ENCODE measurements at places on chromosomes 4 and X.

DNA sequence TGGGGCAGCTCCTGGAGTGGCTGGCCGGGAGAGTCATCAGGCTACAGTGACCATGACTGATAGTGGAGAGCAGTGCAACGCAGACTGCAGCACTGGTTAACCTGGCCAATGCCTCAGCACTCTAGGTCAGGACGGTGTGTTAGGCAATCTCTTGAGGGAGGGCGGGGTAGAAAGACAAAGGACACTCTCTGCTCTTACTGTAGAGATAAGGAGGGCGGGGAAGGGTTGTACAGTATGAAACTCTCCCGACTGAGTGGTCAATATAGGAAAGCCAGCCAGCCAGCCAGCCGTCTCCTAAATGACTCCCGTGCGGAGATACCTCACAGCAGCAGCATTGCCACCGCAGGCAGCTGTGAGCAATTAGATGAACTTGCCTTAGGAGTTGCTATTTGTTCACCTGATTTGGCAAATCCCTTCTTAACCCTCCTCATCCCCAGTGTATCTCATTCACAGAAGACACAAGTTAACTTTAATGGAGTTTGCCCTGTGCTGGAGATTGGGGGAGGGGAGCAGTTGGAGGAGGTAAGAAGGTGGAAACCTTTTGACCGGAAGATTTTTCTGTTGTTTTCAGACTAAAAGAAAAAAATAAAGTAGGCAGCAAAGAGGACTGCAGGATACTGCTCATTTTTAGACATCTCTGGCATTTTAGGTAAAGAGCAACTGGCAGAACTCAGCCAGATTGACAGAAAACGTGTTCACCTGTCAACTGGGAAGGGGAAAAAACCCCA is 330.5 kb downstream of the HNRNPD start:
- DNase-seq = no peak

GRCh38 chrX:134542485-134542884 is 82.5 kb downstream of the HPRT1 start:
- DNase-seq = no peak

DNA sequence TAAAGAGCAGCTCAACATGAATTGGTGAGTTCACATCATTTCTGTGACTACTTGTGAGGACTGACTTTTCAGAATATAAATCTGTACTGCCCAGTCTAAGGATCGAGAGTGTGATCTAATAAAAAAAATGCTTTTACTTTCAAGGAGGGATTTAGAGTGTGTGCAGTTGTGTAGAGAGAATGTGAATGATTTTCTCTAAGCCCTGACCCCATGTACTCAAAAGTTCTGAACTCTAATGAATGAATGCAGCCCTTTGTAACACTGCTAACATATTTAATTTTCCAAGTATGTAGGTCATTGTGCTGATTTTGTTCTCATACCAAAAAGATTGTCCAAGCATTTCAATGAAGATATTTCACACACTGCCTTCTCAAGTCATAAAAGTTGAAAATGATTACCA is 92.5 kb upstream of the STOX2 start:
- no peak for DNase-seq

DNA sequence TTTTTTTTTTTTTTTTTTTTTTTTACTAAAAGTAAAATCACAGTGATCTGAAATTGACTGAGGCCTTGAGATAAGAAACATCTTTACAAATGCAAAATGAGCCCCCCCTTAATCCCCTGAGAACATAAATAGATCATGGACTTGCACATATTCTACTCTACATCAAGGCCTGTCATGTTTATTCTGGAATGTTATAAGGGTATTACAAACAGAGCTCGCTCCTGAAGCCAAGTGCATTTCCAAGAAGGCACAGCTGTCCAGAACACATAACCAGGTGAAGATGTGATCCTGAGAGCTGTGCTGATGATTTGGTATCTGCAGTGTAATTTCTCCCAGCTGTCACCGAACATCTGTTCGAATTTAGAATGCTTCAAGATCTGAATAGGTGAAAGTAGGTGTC is 384.5 kb downstream of the GPAT3 start:
- DNase-seq = no peak

- DNase-seq = no peak
Observed at GRCh38 chr4:41146196-41146595, 68.1 kb downstream of the APBB2 start.

DNA sequence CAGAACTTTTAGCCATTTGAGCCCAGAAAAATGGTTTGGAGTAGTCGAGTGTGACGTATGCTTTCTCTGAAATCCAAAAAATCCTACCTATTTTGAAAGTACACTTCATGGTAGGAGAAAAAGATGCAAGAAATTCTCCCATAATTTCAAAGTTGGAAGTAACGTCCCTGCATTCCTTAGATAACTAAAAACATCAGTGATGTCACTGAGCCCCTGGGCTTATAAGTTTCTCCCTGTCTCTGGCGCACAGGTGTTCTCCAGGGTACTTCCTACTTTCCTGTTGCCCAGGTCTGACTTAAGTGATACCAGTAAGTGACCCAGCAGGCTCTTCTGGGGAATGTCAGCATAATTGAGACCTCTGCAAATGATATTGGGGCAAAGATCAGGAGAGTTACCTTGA is 90.5 kb upstream of the WDR1 start:
- no peak for DNase-seq

DNA sequence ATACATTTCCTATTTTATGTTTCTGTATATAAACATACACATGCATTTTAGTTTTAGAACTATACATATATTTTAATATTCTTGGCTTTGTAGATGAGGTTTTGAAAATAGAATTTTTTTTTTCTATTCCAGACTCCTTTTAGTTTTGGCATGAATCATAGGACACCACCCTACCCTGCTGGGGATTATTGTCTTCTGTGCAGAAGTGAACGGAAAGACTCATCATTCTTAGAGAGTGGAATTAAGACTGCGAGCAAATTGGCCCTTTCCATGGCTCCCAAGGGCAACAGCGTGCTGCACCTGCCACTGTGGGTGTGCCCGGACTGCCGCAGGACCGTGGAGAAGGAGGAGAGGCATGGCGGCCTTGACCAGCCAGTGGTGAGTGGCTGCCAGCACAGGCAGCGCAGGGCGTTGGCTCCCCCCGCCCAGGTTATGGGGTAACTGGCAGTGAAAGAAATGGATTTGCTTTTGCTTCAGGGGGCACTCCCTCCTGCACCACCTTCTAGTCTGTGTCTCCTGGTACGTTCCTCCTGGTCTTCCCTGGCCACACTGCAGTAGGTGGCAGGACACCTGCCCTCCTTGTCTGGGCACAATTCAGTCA is 59.6 kb downstream of the FAM193A start:
- DNase-seq = no peak

DNA sequence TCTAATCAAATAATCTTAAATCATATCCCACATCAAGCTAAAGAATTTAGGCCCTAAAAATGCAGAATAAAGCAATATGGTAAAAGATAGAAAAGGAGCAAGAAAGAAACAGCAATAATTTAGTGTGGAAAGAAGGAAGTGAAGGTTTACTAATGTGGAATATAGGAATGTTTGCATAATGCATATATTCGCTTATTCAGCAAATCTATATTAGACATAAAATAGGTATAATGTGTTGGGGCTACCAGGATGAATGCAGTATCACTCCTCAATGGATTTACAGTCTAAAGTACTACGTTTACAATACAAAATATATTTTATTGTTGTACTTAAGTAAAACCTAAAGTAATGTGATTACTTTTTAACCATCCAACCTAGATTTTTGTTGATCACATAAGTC is 4.7 kb downstream of the CENPE start:
- no peak for DNase-seq

- no peak for DNase-seq
Observed at GRCh38 chr4:184283659-184284335, 66.1 kb upstream of the ENPP6 start.

- DNase-seq = peak; percentile 69
Observed at GRCh38 chrX:107731831-107732502, 43.6 kb downstream of the TSC22D3 start.

DNA sequence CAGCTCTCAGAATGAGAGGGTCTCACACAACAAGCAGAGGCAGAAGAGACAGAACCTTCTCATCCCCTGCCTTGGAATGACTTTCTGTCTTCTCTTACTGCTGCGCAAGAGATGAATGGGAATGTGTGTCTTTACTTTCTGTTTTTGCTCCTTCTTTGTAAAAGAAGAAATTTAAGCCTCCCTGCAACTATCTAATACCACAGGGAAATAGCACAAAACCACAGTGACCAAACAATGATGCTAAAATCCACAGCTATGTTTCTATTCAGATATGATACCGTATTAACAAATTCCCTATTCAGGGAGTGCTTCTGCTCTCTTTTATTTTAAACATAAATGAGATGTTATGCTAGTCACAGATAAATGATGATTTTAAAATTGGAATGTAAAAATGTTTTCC is 173.8 kb upstream of the RAI2 start:
- DNase-seq = no peak

DNA sequence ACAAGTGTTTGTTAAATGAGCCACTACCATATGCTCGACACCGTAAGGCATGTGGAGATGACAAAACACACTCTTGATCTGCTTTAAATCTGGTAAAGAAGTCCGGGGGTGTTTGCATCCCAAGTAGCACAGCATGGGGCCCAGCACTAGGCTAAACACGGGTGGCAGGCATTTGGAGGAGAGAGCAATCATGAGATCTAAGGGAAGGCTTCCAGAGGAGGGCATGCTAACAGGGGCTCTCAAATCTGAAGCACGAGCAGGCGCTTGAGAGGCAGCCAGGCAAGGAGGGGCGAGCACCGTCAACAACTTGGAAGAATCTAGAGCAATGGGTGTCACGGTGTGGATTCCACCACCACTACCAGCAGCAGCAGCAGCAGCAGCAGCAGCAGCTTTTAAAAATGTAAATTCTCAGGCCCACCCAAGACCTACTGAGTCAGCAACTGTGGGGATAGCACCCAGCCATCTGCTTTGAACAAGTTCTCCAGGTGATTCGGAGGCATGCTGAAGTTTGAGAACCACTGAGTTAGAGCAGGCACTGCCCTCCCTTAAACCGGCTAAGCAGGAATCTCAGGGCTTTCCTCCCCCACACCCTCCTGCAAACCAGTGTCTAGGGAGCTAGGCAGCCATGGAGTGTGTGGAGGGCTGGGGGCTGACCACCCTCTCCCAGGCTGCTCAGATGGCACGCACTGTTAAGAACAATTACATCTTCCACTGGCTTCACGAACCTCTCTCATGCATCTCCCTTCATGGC is 70.2 kb upstream of the MAP3K15 start:
- DNase-seq = no peak
